Femur (tissue), 1 donor: ENCODE measurements at places on chromosomes 2 and 18.

DNA sequence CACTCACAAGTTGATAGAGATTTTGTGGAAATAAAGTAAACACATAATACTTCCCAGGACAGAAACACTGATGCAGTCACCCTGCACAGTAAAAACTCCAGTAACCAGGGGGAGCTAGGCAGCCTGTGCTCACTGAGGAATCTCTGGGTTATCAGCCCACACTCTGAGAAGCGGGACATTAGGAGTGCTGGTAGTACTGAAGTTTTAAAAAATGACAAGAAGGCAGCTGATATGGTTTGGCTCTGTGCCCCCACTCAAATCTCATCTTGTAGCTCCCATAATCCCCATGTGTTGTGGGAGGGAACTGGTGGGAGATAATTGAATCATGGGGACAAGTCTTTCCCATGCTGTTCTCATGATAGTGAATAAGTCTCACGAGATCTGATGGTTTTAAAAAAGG is 31.4 kb downstream of the KCTD1 start:
- no peak for DNase-seq

DNA sequence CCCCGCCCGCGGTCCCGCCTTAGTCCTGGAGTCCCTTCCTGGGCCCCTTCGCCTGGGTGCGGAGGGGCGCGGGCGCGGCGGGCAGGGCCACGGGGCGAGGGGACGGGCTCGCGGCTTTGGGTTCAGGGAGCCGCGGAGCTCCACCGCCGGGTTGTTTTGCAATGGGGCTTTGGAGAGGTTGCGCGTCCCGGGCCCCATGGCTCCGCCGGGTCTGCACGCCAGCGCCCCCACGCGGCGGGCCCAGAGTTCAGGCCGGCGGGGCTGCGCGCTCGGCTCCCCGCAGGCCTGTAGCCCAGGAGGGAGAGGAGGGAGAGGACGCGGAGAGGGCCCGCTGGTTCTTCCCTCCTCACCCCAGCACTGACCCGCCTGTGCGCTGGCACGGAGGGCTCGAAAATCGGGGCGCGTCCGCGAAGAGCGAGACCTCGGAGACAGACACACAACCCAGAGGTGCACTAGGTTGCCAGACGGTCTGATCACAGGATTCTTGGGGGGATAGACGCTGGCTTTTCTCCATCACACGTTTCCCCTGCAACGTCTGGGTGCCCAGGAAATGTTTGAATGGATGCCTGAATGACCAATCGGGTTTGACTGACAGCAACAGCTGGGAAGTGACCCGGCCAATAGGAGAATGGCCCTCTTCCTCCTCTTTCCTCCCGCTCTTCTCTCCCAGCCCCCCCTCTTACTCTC is 4.9 kb upstream of the SIX2 start:
- DNase-seq = peak; percentile 83

- DNase-seq = no peak
These were observed 7.5 kb upstream of the SCLY start for GRCh38 chr2:238053191-238053776.

- DNase-seq = no peak
These were observed 18.3 kb upstream of the ALLC start for GRCh38 chr2:3639653-3640052.

DNA sequence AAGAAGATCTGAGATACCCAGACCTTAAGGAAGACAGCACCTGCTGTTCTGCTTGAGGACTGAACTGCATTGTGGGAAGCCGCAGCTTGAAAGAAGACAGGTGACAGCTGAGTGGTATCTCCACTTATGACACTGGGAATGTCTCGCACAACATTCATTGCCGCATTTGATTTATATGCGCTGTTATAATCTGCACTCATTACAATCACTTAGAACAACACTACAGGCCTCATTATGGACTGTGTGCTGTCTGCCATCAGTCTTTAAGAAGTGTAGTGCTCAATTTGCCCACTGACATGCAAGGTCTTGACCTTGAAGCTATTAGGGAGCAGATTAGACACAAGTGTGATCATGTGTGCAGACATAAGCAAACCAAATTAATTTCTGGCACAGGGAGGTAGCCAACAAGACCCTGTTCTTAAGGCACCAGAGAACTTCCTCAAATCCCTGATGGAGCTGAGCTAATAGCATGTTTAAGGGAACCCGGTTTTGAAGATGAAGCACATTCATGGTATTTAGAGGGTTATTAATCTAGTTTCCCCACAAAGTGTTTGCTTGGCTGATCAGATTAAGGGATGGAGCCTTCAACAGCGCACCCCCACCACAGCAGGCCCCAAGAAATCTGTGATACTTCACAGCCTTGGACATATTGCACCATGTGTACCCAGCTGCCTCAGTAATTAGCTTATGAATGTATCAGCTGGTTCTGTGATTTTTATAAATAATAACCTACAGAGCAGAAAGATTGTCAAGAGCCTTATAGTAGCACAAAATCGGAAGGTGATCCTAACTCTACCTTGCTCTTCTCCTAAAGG is 146.8 kb downstream of the SATB2 start:
- no peak for DNase-seq

DNA sequence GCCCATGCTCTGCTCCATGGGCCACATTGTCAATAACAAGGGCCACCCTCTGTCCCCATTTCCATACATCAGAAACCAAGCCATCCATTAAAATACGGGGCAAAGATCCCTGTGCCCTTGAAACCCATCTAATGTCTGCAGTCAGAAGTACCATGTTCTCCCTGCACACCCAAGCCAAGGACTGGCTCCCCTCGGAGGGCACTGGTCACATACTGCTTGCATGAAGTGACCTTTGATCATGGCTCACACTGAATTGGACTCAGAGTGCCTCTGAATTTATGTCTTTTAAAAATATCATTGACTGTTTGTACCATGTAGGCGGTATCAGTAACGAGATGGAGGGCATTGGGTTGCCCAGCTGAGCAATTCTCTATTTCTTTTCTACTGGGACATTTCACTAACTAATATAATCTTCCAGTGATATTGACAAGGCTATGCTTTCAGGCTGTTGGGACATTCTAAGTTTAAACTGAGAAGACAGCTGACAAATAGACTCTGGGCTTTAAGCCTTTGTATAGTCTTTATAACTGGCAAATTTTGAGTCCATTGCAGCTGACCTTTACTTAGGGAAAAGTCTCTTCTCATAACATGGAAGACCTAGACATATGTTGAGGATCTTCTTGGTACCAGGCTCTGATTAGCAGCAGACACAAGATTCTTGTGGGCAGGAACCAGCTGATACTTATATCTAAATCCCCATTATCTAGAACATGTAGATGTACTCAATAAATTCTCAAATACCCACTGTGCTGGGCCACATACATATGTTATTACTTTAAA is 214.3 kb downstream of the MYCN start:
- DNase-seq = no peak

GRCh38 chr2:37625796-37626571 is 45.5 kb downstream of the CDC42EP3 start:
- no peak for DNase-seq

DNA sequence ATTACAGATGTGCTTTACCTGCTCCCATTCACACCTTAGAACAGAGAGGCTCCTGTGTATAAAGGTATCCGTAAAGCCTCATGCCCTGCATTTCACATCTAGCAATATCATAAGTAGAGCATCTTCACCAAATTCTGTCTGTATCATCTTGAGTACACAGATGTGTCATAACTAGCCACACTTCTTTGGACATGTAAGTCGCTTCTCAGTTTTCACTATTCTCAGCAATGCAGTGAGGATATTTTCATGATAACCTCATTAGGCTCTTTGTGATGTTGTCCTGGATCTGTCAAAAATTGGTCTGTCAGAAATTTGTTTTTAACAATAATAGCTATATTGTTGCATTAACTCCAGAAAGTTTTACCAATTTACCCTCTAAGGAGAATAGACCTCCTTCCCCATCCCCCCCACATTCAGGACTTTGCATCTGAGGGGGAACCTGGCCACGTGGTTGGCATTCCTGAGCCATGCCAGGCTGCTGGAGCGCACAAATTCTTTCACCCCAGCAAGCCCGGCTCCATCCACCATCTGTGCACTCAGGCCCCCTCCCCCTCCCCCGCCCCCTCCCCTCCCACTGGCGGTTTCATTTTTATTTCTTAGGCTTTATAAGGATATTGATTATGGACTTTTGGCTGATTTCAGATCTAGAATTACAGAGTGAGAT is 34.1 kb downstream of the AGAP1 start:
- DNase-seq = no peak
